COR-L47 (cell line): ENCODE measurements at places on chromosomes 3 and 15.
A peak's percentile ranks its signal among the peaks of the same experiment; 100 is the strongest.

DNA sequence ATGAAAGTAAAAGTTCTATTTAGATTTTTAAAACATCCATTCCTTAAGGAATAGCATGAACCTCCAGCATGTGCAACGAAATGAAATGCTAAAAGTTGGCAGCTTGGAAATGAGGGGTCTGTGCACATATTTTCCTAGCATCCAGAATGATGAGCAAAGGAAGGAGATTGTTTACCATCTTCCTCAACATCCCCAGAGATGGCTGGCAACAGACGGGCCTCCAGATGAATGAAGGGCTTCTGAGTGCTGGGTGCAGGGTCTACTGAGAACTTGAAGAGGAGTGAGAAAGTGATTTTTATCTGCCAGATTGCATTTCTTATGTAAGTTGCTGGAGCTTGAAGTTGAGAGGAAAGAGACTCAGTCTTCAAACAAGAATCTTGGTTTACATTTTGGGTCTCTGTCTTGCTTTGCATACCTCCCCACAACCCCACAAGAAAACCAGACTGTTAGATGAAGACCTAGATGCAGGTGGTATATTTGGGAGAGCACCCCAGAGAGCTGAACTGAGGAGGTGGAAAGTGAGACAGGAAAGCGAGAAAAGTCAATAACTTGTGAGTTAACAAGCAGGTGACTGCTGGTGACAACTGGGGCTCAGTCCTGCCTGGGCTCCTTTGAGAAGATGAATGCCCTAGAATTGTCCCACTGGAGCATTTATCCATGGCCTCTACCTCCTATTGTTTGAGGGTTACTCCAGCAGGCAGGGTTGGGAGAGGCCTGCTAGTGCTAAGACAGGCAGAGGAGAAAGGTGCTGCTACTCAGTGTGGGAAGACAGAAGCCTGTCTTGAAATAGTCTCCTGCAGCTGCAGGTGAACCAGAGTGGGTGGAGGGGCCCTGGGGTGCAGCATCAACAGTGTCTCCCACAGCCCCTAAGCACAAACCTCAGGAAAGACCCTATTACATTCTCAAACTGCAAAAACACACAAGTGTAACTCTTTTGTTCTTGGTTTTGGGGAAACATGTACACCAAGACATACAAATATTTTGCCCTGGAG lies 10.5 kb upstream of the CCK start:
- DNase-seq = no peak

- DNase-seq = peak; percentile 63
These were observed 158.3 kb downstream of the SLCO3A1 start for GRCh38 chr15:92011611-92012367.

- DNase-seq = no peak
These were observed 529.7 kb downstream of the IGSF11 start for GRCh38 chr3:118504906-118505305.

GRCh38 chr3:55416331-55416821 lies 70.7 kb downstream of the WNT5A start:
- peak; percentile 69 for DNase-seq

DNA sequence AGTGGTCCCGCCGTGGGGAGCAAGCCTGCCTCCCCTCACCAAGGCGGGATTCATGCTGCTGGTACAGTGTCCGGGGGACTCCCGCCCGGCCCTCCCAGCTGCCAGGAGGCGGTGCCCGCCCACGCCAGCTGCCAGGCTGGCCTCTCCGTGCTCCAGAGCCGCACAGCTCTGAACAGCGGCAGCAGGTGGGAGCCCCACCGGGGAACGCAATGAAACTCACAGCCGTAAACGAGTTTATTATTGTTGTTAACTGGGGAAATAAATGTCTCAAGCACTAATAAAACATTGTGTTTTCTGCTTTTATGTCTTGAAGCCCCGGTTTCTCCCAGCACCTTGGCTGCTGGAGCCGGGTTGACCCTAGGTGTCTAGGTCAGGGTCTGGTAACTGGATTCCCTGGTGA lies 317.7 kb upstream of the TLE3 start:
- peak; percentile 53 for DNase-seq

GRCh38 chr3:32733631-32734229 lies 48.7 kb downstream of the CNOT10 start:
- no peak for DNase-seq

DNA sequence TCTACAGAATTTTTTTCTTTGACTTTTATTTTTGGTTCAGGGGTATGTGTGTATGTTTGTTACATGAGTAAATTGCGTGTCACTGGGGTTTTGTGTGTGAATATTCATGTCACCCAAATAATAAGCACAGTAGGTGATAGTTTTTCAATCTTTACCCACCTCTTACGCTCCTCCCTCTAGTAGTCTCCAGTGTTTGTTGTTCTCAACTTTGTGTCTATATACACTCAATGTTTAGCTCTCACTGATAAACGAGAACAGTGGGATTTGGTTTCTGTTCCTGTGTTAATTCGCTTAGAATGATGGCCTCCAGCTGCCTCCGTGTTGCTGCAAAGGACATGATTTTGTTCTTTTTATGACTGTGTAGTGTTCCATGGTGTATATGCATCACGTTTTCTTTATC lies 54.4 kb downstream of the MEF2A start:
- no peak for DNase-seq

DNA sequence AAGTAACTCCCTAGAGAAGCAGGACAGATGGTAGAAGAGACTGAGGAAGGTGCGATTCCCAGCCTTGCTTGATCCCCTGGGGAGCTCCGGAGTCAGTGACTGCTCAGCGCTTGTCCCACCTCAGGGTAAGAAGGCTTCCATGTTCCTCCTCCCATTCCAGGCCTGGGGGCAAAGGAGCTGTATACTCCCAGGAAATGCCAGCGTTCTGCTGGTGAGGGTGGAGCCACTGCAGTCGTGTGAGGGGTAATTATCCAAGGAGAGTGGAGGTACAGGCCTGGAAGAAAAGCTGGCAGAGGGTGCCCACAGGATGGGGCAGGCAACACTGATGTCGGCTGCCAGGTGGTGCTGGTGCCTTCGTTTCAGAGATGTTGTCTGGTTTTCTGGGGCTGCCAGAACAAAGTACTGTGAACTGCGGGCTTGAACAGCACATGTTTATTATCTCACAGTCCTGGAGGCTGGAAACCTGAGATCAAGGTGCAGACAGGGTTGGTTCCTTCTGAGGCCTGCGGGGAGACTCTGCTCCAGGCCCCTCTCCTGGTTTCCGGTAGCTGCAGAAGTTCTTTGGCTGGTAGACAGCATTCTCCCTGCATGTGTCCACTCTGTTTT lies 12.1 kb upstream of the APBA2 start:
- peak; percentile 36 for DNase-seq

GRCh38 chr3:122030381-122031122 lies 8.5 kb upstream of the ILDR1 start:
- no peak for DNase-seq

DNA sequence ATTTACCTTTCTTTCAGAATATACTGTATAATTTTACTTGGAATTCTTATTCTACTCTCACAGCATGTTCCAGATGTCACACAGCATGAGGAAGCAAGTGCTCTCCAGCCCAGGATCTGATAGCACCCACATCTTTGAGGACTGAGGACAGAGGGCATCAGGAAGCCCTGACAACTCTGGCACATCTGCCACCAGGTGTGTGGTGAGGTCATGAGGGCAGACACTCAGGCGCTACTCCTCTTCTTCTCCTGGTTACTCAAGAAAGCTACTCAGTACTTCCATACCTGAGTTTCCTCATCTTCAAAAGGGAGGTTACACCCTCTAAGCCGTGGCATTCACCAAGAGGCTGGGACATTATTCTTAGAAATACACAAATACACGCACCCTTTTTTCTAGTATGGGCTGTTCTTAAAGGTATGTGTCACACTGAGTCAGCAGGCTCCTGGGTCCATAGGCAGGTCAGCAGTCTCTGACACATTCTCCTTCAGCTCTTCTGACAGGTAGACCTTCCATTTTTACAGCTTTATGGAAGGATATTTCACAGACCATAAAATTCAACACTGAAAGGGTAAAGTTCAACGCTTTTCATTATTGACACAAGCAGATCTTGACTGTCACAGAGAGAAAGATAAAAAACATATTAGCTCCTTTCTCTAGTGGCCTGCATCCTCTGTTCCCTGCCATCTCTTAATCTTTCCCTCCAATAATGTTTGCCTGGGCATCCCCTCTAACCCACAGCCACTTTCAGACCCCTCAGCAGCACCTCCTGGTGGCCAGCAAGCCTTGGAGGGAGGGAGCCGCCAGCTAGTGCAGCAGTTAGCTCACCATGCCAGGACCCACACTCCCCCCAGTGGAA lies 103.2 kb upstream of the TJP1 start:
- peak; percentile 16 for DNase-seq

- DNase-seq = peak; percentile 49
These were observed 705 bp downstream of the DLL4 start for GRCh38 chr15:40929660-40930429.

DNA sequence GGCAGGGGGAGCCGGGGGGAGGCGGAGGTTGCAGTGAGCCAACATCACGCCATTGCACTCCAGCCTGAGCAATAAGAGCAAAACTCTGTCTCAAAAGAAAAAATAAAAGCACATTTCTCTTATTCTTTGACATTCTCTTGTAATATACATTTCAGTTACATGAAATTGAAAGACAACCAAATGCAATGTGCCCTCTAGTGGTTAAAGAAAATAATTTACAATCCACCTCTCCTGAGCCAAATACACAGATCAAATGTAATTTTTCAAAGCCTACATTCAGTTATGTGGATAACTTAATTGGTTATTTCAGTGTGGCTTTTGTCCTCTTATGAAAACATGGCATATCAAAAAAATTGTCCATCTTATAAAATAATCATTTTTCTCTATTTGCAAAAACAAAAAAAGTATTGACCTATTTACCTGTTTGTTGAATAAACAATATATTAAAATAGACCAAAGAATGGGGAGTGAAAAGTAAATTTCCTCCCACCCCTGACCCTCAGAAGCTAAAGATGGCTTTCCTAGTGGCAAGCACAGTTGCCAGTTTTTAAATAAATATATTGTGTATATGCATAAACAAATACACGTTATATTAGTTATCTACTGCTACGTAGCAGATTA lies 14.2 kb upstream of the U2SURP start:
- peak; percentile 36 for DNase-seq

- DNase-seq = peak; percentile 69
These were observed 532.1 kb upstream of the SEMA6D start for GRCh38 chr15:47184908-47185801.

DNA sequence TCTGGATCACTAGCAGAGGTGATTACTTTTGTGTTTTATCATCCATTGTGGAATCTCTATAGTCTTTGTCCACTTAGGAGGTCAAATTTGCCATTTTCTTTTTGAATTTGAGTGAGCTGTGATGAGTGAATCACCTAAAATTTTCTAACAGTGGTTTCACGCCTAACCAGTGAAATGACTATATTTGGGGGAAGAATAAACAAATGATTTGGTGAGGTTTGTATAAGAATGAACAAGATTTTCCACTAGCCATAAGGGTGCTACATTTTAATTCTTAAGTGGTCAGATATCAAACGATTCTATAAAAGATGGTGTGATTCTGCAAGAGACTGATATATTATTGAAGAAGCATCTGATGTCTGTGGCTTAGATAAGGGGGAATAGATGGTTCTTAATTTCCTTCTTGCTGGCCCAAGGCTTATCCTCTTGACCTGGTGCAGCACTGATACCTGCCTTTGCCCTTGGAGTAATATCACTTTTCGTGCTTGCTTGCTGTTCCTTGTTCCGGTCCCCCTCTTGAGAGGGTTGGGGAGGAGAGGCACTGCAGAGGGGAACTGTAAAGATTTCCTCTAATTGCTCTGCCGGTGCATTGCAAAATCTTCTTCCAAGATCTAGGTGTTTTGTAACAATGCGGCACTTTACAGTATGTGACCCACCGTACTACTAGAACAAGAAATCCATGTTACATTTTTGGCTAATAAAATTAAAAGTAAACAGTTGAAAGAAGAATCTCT lies 14.5 kb downstream of the C3orf20 start:
- no peak for DNase-seq

DNA sequence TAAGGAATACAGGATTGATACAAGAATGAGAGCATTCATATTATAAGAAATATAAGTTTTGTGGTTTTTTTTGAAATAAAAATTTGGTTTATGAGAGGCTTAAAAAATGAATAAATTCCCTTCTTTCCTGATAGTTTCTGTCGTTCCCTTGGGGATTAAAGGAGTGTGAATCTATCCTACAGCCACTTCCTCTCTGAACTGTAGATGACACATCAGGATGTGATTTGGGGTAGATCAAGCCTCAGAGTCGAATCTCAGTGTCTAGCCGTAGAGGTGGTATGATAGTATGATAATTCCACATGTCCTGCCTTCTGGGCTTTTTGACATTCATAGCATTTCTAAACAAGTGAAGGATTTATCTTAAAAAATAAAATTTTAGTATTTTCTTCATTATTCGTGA lies 343.1 kb downstream of the LPP start:
- DNase-seq = no peak

DNA sequence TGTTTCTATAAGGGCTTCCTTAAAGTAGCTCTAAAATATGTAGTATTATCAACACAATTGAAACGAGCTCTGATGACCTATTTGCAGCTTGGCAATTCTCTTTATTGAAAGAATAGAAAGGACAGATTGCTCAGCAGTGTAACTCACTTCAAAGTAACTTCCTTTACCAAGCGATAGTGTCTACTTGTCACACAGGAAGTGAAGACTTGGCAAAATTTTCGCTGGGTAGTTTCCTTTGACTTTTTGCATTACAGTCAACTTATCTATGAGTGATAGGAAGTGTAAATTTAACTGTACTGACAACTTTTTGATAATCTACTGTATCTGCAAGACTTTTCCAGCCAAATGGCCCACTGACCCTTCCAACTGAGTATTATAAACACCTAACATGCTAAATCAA lies 22.8 kb downstream of the SLC9A9 start:
- DNase-seq = no peak

DNA sequence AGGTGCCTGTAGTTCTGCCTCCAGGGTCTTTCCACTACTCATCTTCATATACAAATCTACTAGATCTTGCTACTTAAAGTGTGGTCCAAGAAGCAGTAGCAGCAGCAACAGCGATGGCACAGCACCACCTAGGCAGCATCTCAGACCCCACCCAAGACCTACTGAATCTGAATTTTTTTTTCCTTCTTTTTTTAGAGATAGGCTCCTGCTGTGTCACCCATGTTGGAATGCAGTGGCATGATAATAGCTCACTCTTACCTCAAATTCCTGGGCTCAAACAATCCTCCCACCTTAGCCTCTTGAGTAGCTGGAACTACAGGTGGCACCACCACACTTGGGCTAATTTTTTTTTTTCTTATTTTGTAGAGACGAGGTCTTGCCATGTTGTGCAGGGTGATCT lies 346.7 kb upstream of the TGFBR2 start:
- DNase-seq = no peak

GRCh38 chr3:160171813-160172212 lies 53.4 kb upstream of the C3orf80 start:
- no peak for DNase-seq

- no peak for DNase-seq
These were observed 1.9 kb downstream of the MORC1 start for GRCh38 chr3:109116031-109116430.

- DNase-seq = no peak
These were observed 45.5 kb downstream of the LIMD1 start for GRCh38 chr3:45640091-45640507.

GRCh38 chr3:127214975-127215374 lies 22.0 kb downstream of the PRR23E start:
- no peak for DNase-seq
